Gastrocnemius medialis (tissue), 4 donors: ENCODE measurements at places on chromosomes 5 and 9.

- DNase-seq = no peak
These were observed 85.8 kb downstream of the MRPS27 start for GRCh38 chr5:72234265-72234700.

DNA sequence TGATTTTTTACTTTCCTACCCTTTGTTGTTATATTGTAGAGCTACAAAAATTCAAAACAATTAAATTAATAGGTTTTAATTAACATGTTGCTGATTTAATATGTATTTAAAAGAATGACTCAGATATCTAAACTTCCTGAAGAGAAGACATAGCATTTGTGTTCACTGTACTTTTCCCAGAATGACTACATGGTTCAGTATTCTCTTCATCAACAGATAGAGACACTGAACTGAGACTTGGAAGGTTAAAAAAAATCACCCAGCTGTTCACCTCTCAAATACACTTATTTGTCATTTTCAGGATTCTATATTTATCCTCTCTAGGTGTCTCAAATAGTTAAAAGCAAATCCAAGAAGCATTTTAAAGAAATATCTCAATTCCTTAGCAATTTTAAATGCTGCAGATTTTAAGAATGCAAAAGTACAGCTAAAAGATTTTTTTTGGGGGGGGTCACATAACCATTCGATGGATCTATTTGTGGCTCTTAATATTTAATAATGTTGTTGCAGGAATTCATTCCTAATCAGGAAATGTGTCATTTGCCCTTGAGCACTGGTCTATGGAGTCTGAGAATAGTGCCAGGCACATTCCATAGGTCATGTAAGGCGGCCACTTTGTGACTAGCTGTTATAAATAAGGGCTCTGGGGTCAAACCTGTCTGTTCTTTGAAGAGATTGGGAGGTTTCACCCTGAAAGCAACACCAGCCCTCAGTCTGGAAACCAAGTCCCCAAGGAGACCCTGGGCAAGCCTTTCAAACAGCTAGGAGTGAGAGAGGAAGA lies 463.1 kb downstream of the NR2F1-AS1 start:
- DNase-seq = no peak

GRCh38 chr5:81965524-81965923 lies 6.3 kb upstream of the ATG10 start:
- DNase-seq = no peak

GRCh38 chr9:117957267-117957666 lies 253.1 kb downstream of the TLR4 start:
- DNase-seq = no peak

DNA sequence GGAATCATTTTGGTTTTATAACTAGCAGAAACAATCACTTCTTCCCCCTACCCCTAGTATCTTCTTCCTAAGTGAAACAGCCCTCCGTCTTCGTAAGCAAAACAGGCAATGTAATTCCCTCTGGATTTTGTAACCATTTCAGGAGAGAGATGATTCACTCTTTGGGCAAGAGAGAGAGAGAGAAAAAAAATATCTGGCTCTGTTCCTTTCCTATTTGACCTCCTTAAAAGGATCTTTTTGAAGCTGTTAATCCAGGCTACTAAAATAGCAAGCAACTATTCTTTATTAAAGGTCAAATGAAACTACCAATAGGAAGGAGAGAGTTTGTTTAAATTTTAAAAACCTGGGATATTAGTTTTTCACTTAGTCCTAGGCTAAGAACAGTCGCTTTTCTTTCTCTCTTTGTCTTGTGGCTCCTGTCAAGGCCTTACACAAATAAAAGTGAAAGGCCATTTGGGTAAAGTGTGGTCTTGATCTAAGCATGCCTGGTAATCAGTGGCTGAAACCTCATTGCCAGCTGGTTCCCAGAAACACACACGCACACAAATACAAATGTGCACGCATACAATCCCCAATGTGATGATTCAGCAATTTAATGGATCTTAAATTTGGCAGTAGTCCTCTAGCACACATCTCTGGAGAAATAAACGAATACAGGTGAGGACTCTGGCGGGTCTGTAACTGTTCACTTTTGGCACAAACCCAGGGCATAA lies 70.2 kb downstream of the PRUNE2 start:
- DNase-seq = no peak
